ENCODE measurements at places on chromosomes 12 and 14.
A peak's percentile ranks its signal among the peaks of the same experiment; 100 is the strongest.

- no peak for DNase-seq
These were observed 50.5 kb downstream of the SAMD4A start for GRCh38 chr14:54617467-54617866.

GRCh38 chr12:4809013-4809448 is 88.8 kb downstream of the GALNT8 start:
- peak; percentile 61 for DNase-seq

DNA sequence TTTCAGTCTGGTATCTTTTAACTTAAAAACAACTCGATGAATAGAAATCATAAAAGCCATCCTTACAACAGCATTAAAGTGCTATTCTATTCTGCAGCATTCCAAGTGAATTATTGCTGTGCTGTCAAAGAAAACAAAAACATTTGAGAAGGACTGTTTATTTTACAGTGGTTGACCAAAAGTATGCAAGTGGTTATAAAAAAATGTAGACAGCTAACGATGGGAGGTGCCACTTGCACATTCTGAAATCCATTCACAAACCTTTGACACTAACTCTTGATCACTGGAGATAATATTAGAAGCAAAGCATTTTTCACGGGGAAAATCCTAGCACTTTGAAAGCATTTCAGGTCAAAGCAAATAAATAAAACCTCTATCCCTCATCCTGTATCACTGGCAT is 55.6 kb downstream of the HMGA2 start:
- DNase-seq, result no peak

DNA sequence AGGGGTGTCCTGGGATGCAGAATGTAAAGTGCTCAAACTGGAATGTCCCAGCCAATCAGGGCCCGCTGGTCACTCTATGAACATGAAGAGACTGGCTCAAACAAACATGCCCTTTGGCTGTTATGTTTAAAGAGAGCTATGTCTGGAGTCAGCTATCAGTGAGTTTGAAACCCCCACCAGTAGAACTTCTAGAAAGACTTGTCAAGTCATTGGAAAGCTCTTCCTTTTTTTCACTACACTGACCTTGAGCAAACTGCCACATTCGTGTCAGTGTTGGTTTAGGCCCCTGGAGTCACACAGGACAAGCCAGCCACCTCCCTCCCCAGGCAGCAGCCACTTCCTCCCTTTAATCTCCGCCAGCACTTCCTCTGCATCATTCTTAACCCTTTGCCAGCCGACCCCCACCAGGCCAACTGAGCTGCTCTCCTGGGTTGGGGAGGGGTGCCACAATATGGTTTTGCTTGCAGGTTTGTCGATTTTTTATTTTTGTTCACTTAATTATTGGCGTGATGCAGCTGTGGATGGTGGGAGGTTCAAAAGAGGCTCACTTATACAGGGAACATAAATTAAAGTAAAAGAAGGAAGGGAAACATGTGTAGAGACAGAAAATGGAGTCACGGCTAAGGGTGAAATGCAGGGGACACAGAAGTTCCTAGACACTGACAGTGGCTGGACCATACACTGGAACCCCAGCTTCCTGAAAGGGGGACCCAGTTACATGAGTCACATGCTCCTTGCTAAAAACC is 25.3 kb downstream of the CMKLR1 start:
- DNase-seq, result no peak

GRCh38 chr14:32950584-32950983 is 11.9 kb downstream of the NPAS3 start:
- no peak for DNase-seq

- no peak for DNase-seq
These were observed 3.2 kb downstream of the HSPB8 start for GRCh38 chr12:119181944-119182343.

DNA sequence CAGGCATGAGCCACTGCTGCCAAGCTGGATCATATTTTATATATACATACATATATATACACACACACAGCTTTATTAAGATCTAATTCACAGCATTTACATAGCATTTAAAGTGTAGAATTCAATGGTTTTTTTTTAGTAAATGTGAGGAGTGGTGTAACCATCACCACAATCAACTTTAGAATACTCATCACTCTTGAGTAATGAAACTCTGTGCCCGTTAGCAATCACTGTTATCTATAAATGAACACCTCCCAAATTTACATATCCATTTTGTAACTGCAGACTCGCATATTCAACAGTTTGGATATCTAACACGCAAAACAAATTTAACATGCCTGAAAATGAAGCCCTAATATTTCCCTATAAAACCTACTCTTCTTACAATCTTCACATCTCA is 90.9 kb downstream of the PPP1R12A start:
- DNase-seq, result no peak

DNA sequence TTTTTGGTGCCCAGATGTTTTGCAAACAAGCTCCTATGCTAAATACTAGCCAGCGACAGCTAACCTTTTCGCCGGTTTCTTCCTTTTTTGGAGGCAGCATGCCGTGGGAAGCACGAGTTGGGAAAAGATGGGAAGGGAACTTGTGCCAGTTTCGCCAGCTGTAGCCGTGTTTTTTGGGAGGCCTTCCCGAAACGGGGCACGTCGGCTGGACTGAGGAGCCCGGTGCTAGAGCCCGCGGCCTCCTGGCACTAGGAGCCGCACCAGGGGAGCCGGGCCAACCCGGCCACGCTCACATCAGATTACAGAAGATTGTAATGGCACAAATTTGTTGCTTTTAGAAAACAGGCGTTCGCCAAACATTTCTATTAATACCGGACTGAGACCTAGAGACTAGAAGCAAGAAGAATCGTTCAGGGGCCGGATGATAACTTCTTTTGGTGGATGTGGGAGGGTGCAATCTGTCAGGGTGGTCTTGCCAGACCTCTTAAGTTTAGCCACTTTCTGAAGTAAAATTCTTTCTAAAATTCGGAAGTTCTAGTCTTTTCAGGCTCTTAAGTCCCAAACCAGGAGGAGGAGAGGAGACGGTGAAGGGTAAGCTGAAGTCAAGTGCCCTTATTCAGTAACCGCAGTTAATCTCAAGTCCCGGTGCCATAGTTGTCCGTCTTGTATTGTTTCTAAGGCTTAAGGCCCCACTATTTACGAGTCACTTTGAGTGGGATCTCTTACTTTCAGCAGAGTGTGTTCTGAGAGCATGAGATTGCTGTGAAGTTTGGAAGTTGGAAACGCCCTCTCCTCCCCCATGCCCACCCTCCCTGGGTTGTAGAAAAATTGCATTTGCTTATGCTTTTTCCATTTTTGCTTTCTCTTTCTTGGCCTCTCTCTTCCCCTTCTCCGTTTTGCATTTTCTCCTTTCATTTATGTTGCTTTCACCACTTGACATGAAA is 1.3 kb downstream of the RASSF3 start:
- peak; percentile 14 for DNase-seq

DNA sequence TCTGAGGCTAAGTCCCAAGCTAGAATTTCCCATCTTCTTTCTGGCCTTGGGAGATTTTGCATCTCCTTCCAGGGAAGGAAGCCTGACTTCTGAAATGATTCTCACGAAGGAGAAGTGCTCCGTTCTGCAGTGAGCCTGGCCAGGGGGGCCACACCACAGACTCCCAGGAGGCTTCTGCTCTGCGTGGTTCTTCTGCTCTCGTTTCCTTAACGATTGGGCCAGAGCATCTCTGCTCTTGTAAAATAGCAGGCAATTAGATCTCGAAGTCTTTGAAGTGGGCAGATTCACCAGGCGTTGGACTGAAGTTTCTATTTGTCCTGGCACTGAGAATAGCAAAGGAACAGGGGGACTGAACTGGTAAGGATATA is 6.7 kb upstream of the BATF start:
- no peak for DNase-seq

GRCh38 chr14:92582706-92583452 is 69.3 kb downstream of the RIN3 start:
- DNase-seq, result no peak

DNA sequence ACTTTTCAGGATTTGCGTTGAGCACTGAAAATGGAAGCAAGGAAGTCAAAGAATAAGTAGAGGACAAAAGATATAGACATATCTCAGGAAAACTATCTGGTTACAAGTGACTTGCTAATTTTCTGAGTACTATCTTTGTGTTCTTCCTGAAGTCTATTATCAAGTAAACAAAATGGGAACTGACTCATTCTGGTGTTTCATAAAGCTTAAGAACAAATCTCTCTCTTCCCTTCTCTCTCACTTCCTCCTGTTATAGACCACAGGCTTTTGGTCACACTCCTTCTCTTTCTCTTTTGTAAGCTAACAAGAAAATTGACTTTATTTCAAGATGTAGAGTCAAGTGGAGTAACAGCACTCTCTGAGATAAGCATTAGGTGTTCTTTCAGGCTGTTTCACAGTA is 406.6 kb upstream of the SYT1 start:
- DNase-seq, result no peak

DNA sequence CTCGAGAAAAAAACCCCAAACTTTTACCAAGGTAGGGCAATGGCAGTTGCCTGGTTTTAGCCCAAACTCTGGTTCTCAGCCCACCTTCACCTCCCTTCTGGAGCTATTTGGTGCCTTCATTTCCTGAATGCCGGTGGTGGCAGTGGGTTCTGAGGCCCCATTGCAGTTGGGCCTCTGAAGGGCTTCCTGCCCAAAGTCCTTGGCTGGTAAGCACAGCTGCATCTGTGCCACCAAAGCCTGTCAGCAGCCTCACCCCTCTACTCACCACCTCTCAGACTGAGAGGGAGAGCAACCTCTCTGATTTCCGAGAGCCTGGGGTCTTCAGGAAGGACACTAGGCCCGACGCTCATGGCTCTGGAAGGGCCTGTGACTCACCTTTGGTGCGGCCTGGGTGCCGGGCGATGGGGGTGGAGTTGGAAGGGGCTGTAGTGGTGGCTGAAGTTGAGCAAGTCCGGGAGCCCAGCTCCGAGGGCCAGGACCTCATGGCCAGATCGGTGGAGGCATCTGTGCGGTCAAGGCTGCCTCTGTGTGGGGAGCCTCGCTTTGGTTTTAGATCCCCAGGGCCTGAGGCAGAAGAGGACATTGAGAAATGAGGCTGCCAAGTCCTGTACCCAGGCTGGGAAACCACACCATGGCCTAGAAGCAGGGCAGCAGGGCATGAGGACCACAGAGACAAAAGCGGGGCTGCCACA is 38.6 kb upstream of the GPR68 start:
- no peak for DNase-seq

DNA sequence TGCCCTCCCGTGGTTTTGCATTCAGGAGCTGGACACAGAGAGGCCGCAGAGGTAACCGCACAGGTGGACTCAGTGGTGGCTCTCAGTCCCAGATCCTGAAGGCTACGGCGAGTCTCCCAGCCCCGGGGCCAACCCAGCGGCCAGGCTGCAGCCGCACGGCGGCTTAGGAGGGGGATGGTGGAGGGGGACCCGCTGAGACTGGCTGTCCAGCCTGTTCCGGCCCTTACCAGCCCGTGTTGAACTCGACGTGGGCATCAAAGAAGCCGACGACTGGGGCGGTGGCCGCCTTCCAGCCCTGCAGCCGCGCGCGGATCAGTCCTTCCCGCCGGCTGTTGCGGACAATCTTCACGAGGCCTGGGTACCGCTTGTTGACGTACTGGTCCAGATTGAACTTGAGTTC is 68.7 kb downstream of the GALNT9 start:
- no peak for DNase-seq

DNA sequence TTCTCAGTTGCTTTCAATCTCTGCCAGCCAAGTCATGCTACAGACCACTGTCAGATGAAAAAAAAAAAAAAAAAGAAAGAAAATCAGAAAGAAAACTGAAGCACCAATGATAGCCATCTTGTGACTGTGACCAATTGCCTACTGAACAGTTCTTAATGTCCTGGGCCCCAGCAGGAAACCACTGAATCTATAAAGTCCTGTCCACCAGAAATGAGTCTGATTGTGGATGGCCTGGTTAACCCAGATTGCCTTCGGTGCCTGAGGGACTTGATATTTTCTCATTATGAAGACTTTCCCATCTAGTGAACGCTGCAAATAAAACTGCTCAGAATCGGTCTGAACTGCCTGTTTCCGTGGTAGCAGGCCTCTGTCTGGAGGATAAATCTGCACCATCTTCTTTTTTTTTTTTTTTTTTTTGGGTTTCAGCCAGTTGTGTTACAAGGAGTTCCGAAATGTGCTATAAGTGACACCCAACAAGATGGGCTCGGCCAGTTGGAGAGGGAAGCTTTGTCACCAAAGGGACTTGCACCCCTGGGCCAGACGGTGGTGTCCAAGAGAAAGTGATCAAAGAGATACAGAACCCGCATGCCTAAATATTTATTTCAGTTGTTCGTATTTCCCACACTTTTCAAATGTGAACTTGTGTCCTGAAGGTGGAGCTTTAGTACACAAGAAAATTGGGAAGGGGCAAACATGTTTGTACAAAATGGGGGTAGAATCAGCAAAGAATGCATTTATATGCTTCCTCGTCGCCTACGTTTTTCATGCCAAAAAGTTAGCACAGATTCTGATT is 3.0 kb upstream of the PLXNC1 start:
- peak; percentile 44 for DNase-seq

DNA sequence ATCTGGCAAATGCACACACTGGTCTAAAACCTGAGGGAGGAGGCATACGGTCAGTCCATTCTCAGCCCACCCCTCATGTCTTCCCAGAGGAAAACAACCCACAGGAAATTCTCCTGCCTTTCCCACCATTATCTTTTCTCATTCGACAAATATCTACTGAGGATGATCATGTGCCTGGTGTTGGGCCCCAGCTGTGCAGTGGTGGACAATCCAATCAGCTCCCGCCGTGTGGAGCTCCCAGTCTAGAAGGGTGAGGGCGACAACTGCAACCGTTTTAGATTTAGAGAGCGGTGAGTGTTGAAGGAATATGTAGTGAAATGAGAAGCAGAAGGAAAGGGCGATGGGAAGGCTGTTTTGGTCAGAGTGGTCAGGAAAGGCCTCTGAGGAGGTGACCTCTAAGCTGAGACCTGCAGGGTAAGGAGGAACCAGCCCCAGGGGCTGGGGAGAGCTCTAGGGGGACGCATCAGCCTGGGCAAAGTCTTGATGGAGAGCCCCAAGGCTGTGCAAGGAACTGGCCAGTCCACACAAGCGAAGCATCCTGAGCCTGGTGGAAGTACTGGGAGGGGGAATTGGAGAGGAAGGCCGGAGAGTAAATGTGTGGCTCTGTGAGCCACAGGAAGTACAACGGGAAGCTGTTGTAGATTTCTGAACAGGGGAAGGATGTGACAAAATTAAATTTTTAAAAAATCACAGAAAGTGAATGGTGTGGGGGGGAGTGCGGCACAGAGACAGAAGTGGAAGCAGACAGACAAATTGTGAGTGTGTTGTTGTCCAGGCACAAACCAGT is 192.8 kb downstream of the NTF3 start:
- no peak for DNase-seq

DNA sequence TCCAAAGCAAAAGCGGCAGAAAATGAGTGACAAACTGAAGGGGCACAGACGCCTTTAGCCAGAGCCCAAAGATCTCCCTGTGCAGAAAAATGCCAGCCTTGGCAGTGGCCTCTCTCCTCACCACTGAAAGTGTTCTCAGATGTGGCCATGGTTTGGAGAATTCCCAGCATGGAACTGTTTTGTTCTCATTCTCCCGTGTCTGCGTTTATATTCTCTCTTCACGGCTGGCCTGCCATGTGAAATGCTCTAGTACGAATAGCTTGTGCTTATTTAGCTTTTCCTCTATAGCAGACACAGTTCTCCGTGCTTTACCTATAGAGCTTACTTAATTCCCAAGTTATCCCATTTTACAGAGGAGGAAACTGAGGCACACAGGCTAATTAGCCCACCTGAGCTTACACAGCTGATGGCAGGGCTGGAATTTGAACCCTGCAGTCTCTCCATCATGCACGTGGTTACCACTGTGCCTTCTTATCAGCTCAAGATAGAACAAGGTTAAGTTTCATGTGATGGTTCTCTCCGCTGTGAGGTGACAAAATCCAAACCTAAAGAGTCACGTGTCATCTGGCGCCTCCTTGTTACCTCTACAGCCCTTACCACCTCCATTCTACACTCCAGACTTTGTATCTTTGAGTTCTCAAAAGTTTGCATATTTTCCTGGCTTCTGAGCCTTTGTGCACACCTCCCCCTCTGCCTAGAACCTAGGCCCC is 141.6 kb downstream of the GCH1 start:
- no peak for DNase-seq

GRCh38 chr12:113231235-113232088 is 10.2 kb downstream of the TPCN1 start:
- DNase-seq, result no peak

Data from NCI-H1417 (cell line).